ENCODE measurements at places on chromosomes 1 and 21.

GRCh38 chr1:223478606-223479005 lies 85.4 kb downstream of the CCDC185 start:
- H3K4me1 ChIP-seq, result peaks cover 5% of the 10 kb centered on the region
- no peak overlapping the region for H3K4me3 ChIP-seq
- no peak overlapping the region for H3K27ac ChIP-seq
- H3K36me3 ChIP-seq, result no peaks in the 10 kb centered on the region

DNA sequence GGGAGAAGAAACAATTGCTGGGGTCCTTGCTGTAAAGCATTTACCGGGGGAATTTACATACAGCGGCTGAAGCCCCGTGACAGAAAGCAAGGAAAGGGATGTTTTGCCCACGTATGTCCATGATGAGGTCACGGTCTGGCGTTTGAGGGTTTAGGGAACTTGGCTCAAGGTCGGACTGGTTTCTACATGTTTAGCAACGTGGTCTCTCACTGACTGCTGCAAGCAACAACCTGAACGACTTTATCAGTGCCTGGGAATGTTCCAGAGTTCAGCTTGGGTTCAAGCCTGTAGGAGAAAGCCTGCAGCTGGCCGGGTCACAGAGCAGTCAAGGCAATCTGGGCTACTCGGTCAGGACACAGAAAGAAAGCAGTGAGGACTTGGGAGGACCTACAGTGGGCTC lies 323.3 kb downstream of the AJAP1 start:
- H3K36me3 ChIP-seq, result no peaks in the 10 kb centered on the region
- no peak overlapping the region for H3K4me3 ChIP-seq
- no peak overlapping the region for H3K27ac ChIP-seq
- no peak for DNase-seq

- peak overlapping the region; percentile 22 for H3K27ac ChIP-seq
- no peaks in the 10 kb centered on the region for H3K27me3 ChIP-seq
- H3K4me3 ChIP-seq, result peak overlapping the region; percentile 78
Observed at GRCh38 chr21:42973309-42973990, 912 bp upstream of the PKNOX1 start.

DNA sequence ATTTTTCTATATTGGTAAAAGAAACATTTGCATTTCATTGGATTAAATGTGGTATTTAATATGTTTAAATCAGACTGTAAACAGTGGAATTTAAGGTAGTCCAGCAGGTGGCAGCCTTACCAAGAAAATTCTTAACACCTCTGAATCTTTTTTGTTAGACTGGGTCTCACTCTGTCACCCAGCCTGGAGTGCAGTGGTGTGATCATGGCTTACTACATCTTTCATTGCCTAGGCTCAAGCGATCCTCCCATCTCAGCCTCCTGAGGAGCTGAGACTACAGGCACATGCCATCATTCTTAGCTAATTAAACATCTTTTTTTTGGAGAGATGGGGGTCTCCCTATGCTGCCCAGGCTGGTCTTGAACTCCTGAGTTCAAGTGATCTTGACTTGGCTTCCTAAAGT lies 98.8 kb downstream of the RABGAP1L start:
- H3K4me1 ChIP-seq, result no peaks in the 10 kb centered on the region
- H3K27me3 ChIP-seq, result no peaks in the 10 kb centered on the region
- peak; percentile 42 for DNase-seq
- no peak overlapping the region for H3K27ac ChIP-seq
- no peaks in the 10 kb centered on the region for H3K36me3 ChIP-seq
- H3K4me3 ChIP-seq, result no peak overlapping the region

GRCh38 chr1:221908573-221908972 lies 166.7 kb upstream of the DUSP10 start:
- no peak overlapping the region for H3K4me3 ChIP-seq
- H3K27ac ChIP-seq, result no peak overlapping the region

GRCh38 chr1:181105134-181106021 lies 16.9 kb downstream of the IER5 start:
- H3K4me3 ChIP-seq, result peak overlapping the region; percentile 88
- H3K27ac ChIP-seq, result peak overlapping the region; percentile 21
- peak; percentile 94 for DNase-seq
- peaks cover 3% of the 10 kb centered on the region for H3K36me3 ChIP-seq
- H3K4me1 ChIP-seq, result peaks cover 60% of the 10 kb centered on the region
- peaks cover 32% of the 10 kb centered on the region for H3K27me3 ChIP-seq

DNA sequence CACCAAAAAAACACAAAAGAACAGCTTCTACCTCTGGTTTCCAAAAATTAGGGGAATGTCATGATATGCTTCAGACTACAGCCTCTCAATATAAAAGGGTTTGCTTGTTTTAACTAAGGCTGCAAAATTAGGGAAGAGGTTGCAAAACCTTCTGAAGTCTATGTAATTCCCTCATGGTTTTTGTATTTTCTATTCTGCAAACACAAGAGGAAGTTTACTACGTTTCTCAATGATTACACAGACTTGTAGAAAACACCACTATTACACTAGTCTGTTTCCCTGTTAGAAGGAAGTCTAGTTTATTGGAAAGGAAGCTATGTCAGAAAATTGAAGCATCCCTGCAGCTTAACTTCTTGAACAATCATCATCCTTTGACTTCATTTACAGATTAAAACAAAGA lies 229.7 kb upstream of the FMN2 start:
- no peak overlapping the region for H3K4me3 ChIP-seq
- no peak overlapping the region for H3K27ac ChIP-seq
- no peaks in the 10 kb centered on the region for H3K36me3 ChIP-seq
- no peak for DNase-seq
- no peaks in the 10 kb centered on the region for H3K4me1 ChIP-seq

DNA sequence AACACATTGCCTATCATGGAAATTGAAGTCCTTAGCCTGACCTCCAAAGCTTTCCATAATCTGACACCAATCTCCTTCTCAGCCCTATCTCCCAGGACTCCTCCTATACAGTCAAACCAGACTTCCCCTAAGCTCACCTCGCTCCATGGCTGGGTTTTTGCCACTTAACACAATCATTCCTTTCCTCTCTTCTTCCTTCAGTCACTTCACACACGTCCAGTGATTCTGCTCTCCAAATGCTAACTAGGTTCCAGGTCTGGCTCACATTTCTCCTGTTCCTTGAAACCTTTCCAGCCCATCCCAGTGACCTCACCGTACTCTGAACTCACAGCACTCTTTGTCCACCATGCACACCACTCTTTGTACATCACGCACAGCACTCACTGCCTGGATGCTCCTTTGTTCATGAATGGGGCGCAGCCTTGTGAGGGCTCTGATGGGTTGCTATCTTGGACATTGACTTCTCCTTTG lies 98.4 kb downstream of the GLUL start:
- no peaks in the 10 kb centered on the region for H3K27me3 ChIP-seq
- H3K4me3 ChIP-seq, result no peak overlapping the region
- no peaks in the 10 kb centered on the region for H3K4me1 ChIP-seq
- no peak for DNase-seq
- H3K27ac ChIP-seq, result no peak overlapping the region

- DNase-seq, result peak; percentile 43
- H3K27ac ChIP-seq, result no peak overlapping the region
- H3K4me3 ChIP-seq, result peak overlapping the region; percentile 86
- H3K4me1 ChIP-seq, result peaks cover 15% of the 10 kb centered on the region
- no peaks in the 10 kb centered on the region for H3K36me3 ChIP-seq
Observed at GRCh38 chr1:77888781-77889642, 588 bp downstream of the NEXN start.

DNA sequence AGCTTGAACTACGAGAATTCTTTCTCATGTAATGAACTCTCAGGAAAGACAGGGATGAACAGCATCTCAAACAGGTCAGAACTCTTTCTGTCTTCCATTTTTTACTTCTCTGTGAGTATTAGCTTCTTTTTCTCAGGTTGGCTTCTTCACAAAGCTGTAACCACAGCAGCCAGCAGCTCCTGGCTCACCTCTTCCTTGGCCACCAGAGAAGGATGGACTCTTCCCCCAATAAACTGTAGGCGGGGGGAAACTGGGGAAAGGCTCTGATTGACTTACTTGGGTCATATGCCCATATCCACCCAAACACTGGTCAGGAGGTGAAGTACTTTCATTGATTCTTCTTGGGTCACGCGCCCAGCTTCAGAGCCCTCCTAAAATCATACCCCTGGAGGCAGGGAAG lies 14.4 kb upstream of the ENAH start:
- H3K4me3 ChIP-seq, result no peak overlapping the region
- no peak for DNase-seq
- no peaks in the 10 kb centered on the region for H3K36me3 ChIP-seq
- H3K4me1 ChIP-seq, result no peaks in the 10 kb centered on the region
- no peak overlapping the region for H3K27ac ChIP-seq
- H3K27me3 ChIP-seq, result no peaks in the 10 kb centered on the region

DNA sequence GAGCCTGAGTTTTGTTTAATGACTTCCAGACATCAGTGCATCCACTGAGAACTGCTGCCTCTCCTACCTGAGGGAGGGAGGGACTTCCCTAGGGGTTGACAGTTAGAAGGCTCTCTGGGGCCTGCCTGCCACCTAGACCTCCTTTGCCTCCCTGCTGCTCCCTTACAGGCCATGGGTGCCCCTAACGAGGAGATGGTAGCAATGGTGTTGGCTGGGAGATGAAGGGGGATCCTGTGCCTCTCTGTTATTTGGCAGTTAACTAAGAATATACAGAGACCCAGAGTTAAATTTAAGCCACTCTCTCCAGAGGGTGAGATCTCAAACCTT lies 66.1 kb downstream of the UBE2U start:
- no peak for DNase-seq
- no peaks in the 10 kb centered on the region for H3K4me1 ChIP-seq
- H3K36me3 ChIP-seq, result no peaks in the 10 kb centered on the region
- no peak overlapping the region for H3K27ac ChIP-seq
- H3K4me3 ChIP-seq, result no peak overlapping the region

GRCh38 chr21:42161956-42162681 lies 56.8 kb upstream of the ABCG1 start:
- H3K36me3 ChIP-seq, result no peaks in the 10 kb centered on the region
- no peak overlapping the region for H3K27ac ChIP-seq
- no peak for DNase-seq
- no peaks in the 10 kb centered on the region for H3K27me3 ChIP-seq
- peaks cover 37% of the 10 kb centered on the region for H3K4me1 ChIP-seq
- peak overlapping the region; percentile 2 for H3K4me3 ChIP-seq

DNA sequence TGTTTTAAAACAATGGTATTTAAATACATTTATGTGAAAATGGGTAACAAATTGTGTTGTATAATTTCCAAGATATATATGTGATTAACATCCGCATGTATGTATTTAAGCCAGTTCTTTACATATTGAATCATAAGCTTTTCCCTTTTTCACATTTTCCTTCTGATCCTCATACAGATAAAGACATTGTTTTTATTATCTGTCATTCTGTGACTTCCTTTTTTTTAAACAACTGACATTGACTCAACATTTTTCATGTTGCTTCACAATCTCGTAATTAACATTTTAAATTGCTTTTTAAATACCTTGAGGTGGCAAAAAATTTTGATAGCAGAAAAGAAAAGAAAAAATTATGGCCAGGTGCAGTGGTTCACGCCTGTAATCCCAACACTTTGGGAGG lies 1.4 kb downstream of the STXBP3 start:
- H3K4me3 ChIP-seq, result peak overlapping the region; percentile 32
- H3K36me3 ChIP-seq, result peaks cover 6% of the 10 kb centered on the region
- peaks cover 48% of the 10 kb centered on the region for H3K4me1 ChIP-seq
- peak overlapping the region; percentile 33 for H3K27ac ChIP-seq
- H3K27me3 ChIP-seq, result no peaks in the 10 kb centered on the region
- DNase-seq, result no peak

GRCh38 chr1:19533626-19534025 lies 48.3 kb upstream of the CAPZB start:
- no peaks in the 10 kb centered on the region for H3K27me3 ChIP-seq
- H3K4me3 ChIP-seq, result no peak overlapping the region
- no peak overlapping the region for H3K27ac ChIP-seq

GRCh38 chr1:8396786-8397406 lies 79.0 kb downstream of the SLC45A1 start:
- H3K27me3 ChIP-seq, result no peaks in the 10 kb centered on the region
- peak overlapping the region; percentile 83 for H3K27ac ChIP-seq
- peaks cover 69% of the 10 kb centered on the region for H3K4me1 ChIP-seq

GRCh38 chr21:43727519-43728153 lies 8.7 kb downstream of the PDXK start:
- peaks cover 2% of the 10 kb centered on the region for H3K36me3 ChIP-seq
- DNase-seq, result no peak
- H3K4me3 ChIP-seq, result peak overlapping the region; percentile 87
- no peak overlapping the region for H3K27ac ChIP-seq
- H3K4me1 ChIP-seq, result peaks cover 64% of the 10 kb centered on the region

All from activated T-cell treated with anti-CD3 and anti-CD28 coated beads, Interleukin-2, amount 50 U/mL, for 72 hours (primary cell).